Mesendoderm (in vitro differentiated cells): ENCODE measurements at places on chromosomes 16 and 17.
A peak's percentile ranks its signal among the peaks of the same experiment; 100 is the strongest.

GRCh38 chr17:41975099-41976083, 8.8 kb downstream of the CNP start:
- no peaks in the 10 kb centered on the region for H3K27me3 ChIP-seq
- H3K27ac ChIP-seq, result no peak overlapping the region
- DNase-seq, result no peak
- no peak overlapping the region for H3K4me3 ChIP-seq
- no peaks in the 10 kb centered on the region for H3K4me1 ChIP-seq

DNA sequence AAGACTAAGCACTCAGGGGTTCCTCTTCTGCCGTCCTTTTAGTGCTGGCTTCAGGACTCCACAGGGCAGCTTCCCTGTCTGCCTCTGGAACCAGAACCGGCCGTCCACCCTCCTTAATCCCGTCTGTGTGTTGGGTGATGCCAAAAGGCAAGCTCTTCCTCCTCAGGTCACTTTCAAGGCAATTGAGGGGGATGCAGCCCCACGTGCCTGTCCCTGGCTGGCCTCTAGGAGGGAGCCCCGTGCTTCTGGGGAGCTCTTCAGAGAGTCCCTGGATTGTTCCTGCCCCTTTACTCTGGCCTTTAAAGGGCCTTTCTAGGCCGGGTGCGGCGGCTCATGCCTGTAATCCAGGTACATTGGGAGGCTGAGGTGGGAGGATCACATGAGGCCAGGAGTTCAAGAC, 77.1 kb downstream of the CRISPLD2 start:
- no peaks in the 10 kb centered on the region for H3K27me3 ChIP-seq
- H3K27ac ChIP-seq, result no peak overlapping the region
- no peaks in the 10 kb centered on the region for H3K4me1 ChIP-seq
- DNase-seq, result no peak
- H3K36me3 ChIP-seq, result no peaks in the 10 kb centered on the region

- H3K27ac ChIP-seq, result no peak overlapping the region
- H3K36me3 ChIP-seq, result no peaks in the 10 kb centered on the region
- peak; percentile 85 for DNase-seq
- no peaks in the 10 kb centered on the region for H3K27me3 ChIP-seq
These were observed 265.1 kb downstream of the PRKCA start for GRCh38 chr17:66567234-66568170.

DNA sequence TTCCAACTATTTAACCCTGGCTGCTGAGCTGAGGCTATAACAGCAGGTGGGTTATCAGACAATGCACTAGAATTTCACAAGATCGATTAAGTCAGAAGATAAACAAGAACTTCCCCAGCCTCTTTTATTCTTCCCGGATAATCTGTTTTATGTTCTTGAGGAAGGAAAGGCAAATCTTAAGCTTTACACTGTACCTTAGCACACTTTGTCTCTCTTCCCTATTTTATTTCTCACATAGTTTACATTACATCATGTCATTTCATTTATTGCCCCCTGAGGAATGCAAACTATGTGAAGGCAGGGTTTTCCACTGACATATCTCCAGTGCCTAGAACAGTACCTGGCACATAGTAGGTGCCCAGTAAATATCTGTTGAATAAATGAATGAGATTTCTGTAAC, 139.6 kb downstream of the SKAP1 start:
- no peaks in the 10 kb centered on the region for H3K4me1 ChIP-seq
- no peaks in the 10 kb centered on the region for H3K27me3 ChIP-seq
- no peak overlapping the region for H3K4me3 ChIP-seq
- H3K36me3 ChIP-seq, result no peaks in the 10 kb centered on the region
- DNase-seq, result peak; percentile 78

DNA sequence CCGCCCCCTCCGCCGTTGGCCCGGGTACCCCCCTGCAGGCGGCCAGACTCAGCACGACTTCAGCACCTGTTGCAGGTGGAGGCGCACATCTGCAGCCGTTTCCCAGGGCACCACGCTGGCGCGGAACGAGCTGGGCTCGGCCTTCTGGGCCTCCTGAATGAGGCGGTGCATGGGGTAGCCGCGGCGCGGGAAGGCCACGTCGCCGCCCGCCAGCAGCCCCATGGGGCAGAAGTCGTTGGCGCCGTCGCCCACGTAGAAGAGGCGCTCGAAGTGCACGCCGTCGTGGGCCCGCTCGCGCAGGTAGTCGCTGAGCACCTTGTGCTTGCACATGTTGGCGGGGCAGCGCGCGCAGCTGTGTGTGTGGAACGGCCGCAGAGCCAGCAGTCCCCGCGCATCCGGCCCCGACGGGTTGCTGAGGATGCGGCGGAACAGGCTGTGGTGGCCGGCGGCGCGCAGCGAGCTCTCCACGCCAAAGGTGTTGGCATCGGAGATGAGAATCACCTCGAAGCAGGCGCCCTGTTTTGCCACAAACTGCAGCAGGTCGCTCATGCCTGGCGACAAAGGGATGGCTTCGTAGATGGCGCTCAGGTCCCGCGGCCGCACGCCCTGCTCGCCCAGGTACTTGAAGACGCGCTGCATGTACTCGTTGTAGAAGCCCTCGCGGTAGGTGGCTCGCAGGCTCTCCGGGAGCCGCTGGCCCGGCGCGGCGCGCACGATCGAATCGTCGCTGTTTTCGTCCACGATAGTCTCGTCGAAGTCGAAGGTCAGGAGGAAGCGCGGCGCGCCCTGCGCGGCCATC, 6.2 kb downstream of the PHOSPHO1 start:
- no peak overlapping the region for H3K27ac ChIP-seq
- no peaks in the 10 kb centered on the region for H3K36me3 ChIP-seq
- DNase-seq, result peak; percentile 53
- peaks cover 1% of the 10 kb centered on the region for H3K4me1 ChIP-seq
- H3K27me3 ChIP-seq, result peaks cover 16% of the 10 kb centered on the region
- no peak overlapping the region for H3K4me3 ChIP-seq

DNA sequence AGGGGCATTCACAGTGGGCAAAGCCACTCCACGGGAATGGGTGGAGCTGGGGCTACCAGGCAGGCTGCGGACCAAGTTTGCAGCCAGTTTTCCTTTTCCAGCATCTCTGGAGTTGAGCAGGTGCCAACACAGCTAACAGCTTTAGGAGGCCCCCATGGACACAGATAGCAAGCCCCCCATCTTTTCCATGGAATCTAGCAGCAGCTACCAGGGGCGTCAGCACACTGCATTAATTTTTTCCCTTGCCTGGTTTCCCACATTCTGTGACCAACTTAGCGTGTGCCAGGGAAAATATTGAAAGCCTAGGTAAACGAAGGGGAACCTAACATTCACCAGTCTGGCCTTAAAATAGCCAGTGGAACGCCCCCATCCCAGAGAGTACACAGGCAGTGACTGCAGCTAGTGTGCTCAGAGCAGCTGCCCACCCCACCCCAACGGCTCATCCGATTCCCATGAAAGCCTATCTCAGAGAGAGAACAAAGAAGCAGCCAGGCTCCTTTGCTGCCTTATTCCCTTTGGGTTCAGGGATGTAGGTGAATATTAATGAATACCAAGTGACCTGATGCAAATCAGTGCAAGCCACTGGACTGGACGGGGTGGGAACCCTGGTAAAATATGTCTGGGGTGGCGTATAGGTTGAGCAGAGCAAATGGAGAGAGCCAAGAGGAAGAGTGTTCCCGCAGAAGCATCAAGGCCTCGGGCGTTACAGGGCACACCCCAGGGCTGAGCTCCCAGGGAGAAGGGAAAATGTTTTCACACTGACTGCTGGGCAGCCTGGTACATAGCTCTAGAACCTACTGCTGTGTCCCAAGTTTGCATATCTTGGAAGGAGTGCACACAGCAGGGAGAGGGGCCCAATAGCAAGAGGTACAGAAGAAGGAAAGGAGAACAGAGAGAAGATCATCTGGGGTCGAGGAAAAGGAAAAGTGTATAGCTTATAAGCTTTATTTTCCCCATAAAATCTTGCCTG, 73.9 kb upstream of the SOX9 start:
- H3K36me3 ChIP-seq, result no peaks in the 10 kb centered on the region
- H3K27me3 ChIP-seq, result no peaks in the 10 kb centered on the region
- no peak for DNase-seq
- no peaks in the 10 kb centered on the region for H3K4me1 ChIP-seq
- no peak overlapping the region for H3K27ac ChIP-seq
- H3K4me3 ChIP-seq, result no peak overlapping the region

- H3K27ac ChIP-seq, result no peak overlapping the region
- H3K4me1 ChIP-seq, result no peaks in the 10 kb centered on the region
- no peak overlapping the region for H3K4me3 ChIP-seq
- H3K36me3 ChIP-seq, result no peaks in the 10 kb centered on the region
- DNase-seq, result no peak
These were observed 497.7 kb upstream of the CDH11 start for GRCh38 chr16:65619606-65620005.

GRCh38 chr17:57533684-57534305, 211.3 kb downstream of the CCDC182 start:
- no peak overlapping the region for H3K4me3 ChIP-seq
- no peak overlapping the region for H3K27ac ChIP-seq
- DNase-seq, result no peak
- peaks cover 13% of the 10 kb centered on the region for H3K4me1 ChIP-seq
- no peaks in the 10 kb centered on the region for H3K27me3 ChIP-seq
- no peaks in the 10 kb centered on the region for H3K36me3 ChIP-seq

GRCh38 chr17:80611816-80612215, 67.2 kb downstream of the RPTOR start:
- no peak overlapping the region for H3K4me3 ChIP-seq
- no peak overlapping the region for H3K27ac ChIP-seq
- H3K27me3 ChIP-seq, result no peaks in the 10 kb centered on the region
- no peaks in the 10 kb centered on the region for H3K36me3 ChIP-seq

GRCh38 chr16:26801628-26802027, 265.1 kb upstream of the C16orf82 start:
- DNase-seq, result no peak
- H3K27me3 ChIP-seq, result no peaks in the 10 kb centered on the region
- no peak overlapping the region for H3K4me3 ChIP-seq
- no peak overlapping the region for H3K27ac ChIP-seq
- H3K36me3 ChIP-seq, result no peaks in the 10 kb centered on the region

GRCh38 chr17:15263206-15263579, 1.9 kb downstream of the PMP22 start:
- peaks cover 15% of the 10 kb centered on the region for H3K27me3 ChIP-seq
- no peak overlapping the region for H3K4me3 ChIP-seq
- no peaks in the 10 kb centered on the region for H3K36me3 ChIP-seq
- peaks cover 2% of the 10 kb centered on the region for H3K4me1 ChIP-seq
- no peak overlapping the region for H3K27ac ChIP-seq
- DNase-seq, result peak; percentile 76

DNA sequence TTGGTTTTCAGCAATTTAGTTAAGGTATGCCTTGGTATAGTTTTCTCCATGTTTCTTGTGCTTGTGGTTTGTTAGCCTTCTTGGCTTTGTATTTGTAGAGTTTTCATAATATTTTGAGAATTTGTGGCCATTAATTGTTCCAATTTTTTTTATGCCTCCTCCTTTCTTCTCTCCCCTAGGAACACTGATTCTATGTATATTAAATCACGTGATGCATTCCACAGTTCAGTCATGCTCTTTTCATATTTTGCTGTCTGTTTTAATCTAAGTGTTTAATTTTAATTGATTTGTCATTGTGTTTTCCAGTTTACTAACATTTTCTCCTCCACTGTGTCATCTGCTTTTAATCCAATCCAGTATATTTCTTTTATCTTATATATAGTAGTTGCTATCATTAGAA, 263.6 kb downstream of the SHISA9 start:
- no peaks in the 10 kb centered on the region for H3K27me3 ChIP-seq
- no peak overlapping the region for H3K4me3 ChIP-seq
- no peaks in the 10 kb centered on the region for H3K36me3 ChIP-seq
- no peak overlapping the region for H3K27ac ChIP-seq

GRCh38 chr16:75070012-75070841, 46.4 kb downstream of the LDHD start:
- DNase-seq, result no peak
- no peaks in the 10 kb centered on the region for H3K27me3 ChIP-seq
- peaks cover 13% of the 10 kb centered on the region for H3K4me1 ChIP-seq
- H3K4me3 ChIP-seq, result no peak overlapping the region
- no peaks in the 10 kb centered on the region for H3K36me3 ChIP-seq

GRCh38 chr16:70658921-70659320, 12.6 kb downstream of the IL34 start:
- H3K4me3 ChIP-seq, result no peak overlapping the region
- peaks cover 2% of the 10 kb centered on the region for H3K4me1 ChIP-seq
- no peak for DNase-seq
- no peak overlapping the region for H3K27ac ChIP-seq
- H3K36me3 ChIP-seq, result no peaks in the 10 kb centered on the region
- H3K27me3 ChIP-seq, result no peaks in the 10 kb centered on the region

GRCh38 chr16:50437769-50438437, 69.1 kb upstream of the BRD7 start:
- H3K36me3 ChIP-seq, result no peaks in the 10 kb centered on the region
- DNase-seq, result no peak
- no peak overlapping the region for H3K27ac ChIP-seq
- H3K27me3 ChIP-seq, result no peaks in the 10 kb centered on the region

- H3K4me1 ChIP-seq, result peaks cover 5% of the 10 kb centered on the region
- H3K27ac ChIP-seq, result peak overlapping the region; percentile 88
- H3K4me3 ChIP-seq, result peak overlapping the region; percentile 95
- H3K27me3 ChIP-seq, result no peaks in the 10 kb centered on the region
- peaks cover 12% of the 10 kb centered on the region for H3K36me3 ChIP-seq
These were observed 789 bp downstream of the CSNK1D start for GRCh38 chr17:82272495-82273326.

- no peaks in the 10 kb centered on the region for H3K36me3 ChIP-seq
- H3K27me3 ChIP-seq, result no peaks in the 10 kb centered on the region
- H3K27ac ChIP-seq, result peak overlapping the region; percentile 29
- H3K4me1 ChIP-seq, result peaks cover 11% of the 10 kb centered on the region
These were observed 90.6 kb upstream of the CIBAR2 start for GRCh38 chr16:85202631-85203461.

DNA sequence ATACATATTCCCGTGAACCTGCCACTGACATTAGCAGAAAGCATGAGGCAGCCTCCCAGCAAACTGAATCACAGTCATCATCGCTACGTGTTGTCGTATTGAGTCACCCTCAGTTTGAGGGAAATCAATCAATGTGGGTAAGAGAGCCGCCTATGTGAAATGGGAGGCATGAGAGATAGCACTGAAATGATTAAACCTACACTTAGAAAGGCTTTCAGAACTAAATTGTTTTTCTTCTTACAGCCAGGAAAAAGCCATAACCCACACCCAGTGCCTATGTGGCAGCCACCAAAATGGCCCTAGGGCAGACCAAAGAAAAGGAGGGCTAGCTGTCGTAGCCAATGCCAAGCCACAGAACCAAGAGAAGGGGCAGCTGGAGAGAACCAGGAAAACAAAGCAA, 90.5 kb downstream of the ADAMTS18 start:
- H3K4me1 ChIP-seq, result no peaks in the 10 kb centered on the region
- H3K27ac ChIP-seq, result no peak overlapping the region
- no peak overlapping the region for H3K4me3 ChIP-seq
- DNase-seq, result no peak
- H3K27me3 ChIP-seq, result no peaks in the 10 kb centered on the region
- H3K36me3 ChIP-seq, result no peaks in the 10 kb centered on the region

GRCh38 chr16:76222087-76222486, 55.1 kb upstream of the CNTNAP4 start:
- H3K36me3 ChIP-seq, result no peaks in the 10 kb centered on the region
- peak; percentile 45 for DNase-seq
- H3K4me3 ChIP-seq, result no peak overlapping the region

GRCh38 chr16:72429671-72430081, 257.7 kb upstream of the PMFBP1 start:
- no peaks in the 10 kb centered on the region for H3K36me3 ChIP-seq
- no peak overlapping the region for H3K4me3 ChIP-seq
- no peaks in the 10 kb centered on the region for H3K4me1 ChIP-seq
- H3K27ac ChIP-seq, result no peak overlapping the region
- H3K27me3 ChIP-seq, result no peaks in the 10 kb centered on the region

GRCh38 chr16:76614269-76614668, 337.1 kb downstream of the CNTNAP4 start:
- H3K36me3 ChIP-seq, result no peaks in the 10 kb centered on the region
- H3K27ac ChIP-seq, result no peak overlapping the region
- H3K4me3 ChIP-seq, result no peak overlapping the region
- no peaks in the 10 kb centered on the region for H3K4me1 ChIP-seq
- DNase-seq, result no peak
